ENCODE measurements at places on chromosomes 3 and 15.

GRCh38 chr3:177552051-177552450, 354.8 kb upstream of the TBL1XR1 start:
- no peak for DNase-seq

GRCh38 chr15:88876573-88876972, 18.8 kb downstream of the HAPLN3 start:
- DNase-seq: no peak

DNA sequence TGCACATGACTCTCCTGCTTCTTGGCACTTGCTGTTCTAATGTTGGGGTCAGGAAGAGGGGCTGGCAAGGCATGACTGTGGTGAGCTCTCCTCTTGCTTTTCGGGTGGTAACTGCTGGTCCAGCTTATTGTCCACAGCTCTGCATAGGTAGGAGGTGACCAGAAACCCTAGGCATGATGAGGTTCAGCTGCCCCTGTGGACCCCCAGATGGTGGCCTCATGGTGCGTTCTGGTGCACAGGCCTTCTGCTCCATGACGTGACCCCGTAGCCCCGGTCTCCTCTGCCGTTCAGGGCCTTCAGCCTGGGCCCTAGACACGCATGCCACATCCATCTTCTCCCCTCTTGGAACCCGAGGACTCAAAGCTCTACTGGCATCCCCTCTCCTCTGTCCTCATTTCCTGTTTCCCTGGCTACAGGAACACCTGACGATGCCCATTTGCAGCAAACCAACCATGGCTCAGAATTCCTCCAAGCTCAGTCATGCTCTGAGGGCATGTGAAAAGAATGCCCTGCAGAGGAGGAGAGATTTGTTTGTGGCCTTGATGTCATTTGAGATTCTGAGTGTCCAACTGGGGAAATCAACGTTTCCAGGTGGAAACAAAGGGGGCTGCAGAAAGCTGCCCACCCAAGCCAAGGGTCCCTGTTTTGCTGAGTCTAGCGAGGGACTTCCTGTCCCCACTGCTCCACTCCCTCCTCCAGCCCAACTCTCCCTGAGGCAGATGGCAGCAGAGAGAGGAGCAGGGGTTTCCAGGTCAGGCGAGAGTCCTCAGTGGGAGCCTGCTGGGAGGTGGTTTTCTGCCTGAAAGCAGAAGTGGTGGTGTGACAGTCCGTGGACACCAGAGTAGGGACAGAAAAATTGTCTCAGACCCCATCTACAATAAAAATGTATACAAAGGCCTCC, 198.7 kb upstream of the LYSMD4 start:
- no peak for DNase-seq

- DNase-seq: no peak
These were observed 37.6 kb upstream of the LRIG1 start for GRCh38 chr3:66538390-66538789.

GRCh38 chr15:70060993-70061305, 36.8 kb downstream of the TLE3 start:
- no peak for DNase-seq

DNA sequence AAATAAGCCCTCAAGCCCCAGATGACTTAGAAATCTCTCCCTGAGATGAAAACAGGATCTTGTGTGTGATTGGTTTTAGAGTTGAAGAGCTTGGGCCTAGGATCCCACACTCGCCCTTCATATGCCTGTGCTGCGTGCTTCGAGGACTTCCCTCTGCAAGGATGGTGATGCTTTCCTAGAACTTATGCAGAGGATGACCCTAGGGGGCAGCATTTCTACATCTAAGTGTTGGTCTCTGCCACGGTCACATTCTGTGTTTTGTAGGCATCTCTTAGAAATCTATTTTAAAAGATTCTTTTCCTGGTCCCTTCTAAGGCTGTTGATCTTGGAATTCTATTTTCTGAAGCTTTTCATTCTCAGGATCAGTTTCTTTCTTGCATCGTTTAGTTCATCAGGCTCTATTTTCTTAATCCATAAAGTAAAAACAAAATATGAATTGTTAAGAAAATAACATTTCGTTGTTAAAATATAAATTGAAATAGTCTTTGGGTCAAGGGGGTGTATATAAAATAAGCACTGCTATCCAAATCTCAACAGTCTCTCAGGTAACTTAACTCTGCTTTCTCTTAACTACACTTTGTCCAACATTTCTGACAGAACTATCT, 45.7 kb downstream of the WDR76 start:
- DNase-seq: peak; percentile 66

DNA sequence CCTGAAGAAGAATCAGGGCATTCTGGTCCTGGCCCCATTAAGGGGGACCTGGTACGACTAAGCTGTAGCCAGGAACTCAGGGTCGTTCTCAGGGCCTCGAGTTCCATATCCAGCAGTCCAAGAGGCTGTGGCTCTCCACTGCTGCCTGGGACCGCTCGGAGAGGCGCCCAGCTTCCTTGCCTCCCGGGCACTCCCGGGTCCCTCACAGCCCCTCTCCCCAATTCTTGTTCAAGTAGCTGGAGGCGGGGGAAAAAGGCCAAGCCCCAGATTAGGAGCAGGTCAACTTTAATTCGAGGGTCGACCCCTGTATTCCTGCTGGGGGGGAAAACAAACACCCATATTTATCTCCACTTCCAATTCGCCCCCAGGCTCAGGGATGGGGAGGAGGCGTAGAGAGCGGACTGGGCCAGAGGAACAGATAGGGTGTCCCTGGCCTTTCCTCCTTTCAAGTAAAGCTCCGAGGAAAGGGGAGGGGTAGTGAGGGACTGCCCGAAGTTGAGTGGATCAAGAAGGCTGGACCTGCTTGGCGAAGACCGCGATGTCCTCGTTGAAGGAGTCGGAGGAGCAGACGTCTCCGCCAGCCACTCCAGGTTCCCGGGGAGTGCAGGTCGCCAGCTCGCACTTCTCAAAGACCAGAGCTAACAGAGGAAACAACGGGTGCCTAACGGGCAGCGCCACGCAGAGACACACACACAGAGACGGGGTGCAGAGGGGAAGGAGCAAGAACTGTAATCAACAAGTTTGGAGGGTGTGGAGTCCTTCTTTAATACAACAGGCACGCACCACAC, 4.4 kb downstream of the MEIS2 start:
- DNase-seq: no peak

DNA sequence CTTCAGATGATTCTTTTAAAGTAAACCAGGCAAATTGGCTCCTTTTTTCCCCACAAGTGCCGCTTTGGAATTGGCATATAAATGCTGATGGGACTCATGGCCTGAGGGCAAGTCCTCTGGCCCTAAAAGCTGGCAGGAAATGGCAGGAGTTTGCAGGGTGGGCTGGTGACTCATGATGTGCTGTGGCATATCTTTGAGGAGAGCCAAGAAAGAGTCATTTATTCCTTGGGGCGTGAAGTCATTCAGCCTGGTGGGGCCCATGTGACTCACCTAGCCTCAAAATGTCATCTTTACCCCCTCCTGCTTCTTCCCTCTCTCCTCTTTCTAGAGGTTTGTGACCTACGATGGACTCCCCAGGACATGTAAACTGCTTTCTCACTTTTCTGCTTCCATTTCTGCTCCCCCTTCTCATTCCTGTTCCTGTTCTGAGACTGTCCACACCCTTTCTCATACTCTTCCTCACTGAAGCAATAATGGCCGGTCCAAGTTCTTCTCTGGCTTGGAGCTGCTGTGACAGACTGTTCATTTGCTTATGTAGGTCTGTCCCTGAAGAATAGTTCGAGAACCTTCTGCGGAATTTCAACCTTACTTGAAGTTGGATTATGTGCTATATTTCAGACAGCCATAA, 326.1 kb downstream of the SATB1 start:
- no peak for DNase-seq

DNA sequence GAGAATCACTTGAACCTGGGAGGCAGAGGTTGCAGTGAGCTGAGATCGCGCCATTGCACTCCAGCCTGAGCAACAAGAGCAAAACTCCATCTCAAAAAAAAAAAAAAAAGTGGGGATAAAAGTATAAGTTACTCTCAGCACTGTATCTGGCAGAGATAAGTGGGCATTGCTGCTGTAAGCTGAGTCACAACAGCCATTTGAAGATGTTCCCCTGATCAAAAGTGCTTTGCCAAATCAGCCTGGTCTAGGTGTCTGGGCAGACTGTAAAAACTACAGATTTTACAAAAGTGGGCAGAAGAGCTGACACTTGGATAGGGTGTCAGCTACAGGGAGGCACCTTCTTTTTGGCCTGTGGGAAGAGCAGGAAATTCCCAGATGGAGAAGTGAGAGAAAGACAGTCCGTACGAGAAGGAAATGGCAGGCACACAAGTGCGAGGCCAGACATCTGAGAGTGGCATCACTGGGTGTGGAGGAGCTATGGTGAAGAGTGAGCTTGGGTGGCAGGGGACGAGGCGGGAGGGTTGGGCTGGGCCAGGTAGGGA, 78.5 kb downstream of the TRAK1 start:
- no peak for DNase-seq

DNA sequence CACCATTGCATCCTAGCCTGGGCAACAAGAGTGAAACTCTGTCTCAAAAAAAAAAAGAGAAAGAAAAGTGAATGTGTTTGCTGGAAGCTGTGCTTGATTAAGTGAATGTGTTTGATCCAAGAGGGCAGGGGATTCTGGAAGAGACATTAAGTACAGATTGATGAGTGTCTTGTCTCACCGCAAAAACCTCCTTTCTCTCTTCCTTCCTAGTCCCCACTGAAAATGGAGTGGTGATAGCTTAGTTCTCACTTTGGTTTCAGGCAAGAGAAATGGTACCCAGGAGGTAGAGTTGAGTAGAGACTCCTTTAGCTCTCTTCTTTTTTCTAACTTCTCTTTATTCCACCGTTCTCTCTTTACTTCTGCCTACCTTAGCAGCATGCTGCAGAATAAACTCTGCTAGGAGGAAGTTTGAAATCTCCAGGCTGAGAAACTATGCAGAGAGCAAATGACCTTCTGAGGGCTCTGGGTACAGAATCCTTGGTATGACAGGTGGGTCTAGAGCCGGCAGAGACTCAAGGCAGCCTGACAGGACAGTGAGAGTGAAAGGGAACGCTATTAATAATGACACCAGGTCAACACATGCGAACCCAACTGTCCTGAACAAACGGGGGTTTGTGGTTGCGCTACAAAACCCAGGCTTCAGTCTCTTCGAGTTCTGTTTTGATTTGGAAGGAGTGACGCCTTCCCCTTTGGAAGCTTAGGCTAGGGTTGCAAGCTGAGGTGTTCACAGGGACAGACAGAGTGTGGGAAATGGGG, 74.9 kb downstream of the SMAD3 start:
- no peak for DNase-seq

- DNase-seq: no peak
These were observed 1.2 kb downstream of the CPA3 start for GRCh38 chr3:148866261-148866660.

DNA sequence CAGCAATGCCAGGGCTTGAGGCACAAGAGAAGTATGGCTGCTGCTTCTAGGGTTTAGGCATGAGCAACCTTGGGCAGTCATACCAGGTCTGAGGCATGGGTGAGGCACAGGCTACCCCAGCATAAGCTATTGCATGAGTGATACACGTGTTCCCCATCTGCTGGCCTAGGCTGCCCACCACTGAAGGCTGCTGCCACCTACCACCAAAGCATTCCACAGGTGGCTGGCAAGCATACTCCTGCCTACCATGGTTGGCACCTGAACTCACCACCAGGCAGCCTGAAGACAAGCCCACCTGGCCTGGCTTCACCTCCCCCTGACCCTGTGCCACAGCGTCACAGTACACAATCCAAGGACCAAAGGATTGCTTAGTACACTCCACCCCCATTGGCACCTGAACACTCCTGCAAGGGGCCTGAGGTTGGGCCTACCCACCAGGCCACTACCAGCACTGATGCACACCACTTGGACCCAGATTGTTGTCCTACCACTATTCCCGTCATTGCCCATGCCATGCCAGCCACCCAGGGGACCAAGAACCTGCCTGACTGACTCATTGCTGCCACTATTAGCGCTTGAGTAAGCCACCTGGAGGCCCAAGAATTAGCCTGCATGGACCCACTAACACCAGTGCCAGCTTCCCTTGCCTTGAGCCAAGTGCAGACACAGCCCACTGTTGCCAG, 115.7 kb downstream of the STT3B start:
- no peak for DNase-seq

GRCh38 chr15:96837241-96837970, 506.9 kb downstream of the NR2F2 start:
- no peak for DNase-seq
